ENCODE measurements at places on chromosomes 4 and X.
A peak's percentile ranks its signal among the peaks of the same experiment; 100 is the strongest.

- no peak for DNase-seq
These were observed 17.9 kb upstream of the SLC34A2 start for GRCh38 chr4:25637581-25638220.

- no peak for DNase-seq
These were observed 61.9 kb downstream of the DCTD start for GRCh38 chr4:182855312-182855711.

DNA sequence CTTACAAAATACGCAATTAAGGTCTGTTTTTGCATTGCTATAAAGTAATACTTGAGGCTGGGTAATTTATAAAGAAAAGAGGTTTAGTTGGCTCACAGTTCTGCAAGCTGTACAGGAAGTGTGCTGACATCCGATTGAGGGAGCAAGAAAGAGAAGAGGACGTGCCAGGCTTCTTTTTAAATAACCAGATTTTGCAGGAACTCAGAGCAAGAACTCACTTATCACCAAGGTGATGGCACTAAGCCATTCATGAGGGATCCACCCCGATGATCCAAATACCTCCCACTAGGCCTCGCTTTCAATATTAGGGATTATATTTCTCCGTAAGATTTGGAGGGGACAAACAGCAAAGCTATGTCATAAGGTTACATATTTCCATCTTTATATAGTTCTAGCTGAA, 456.7 kb downstream of the GLUD2 start:
- DNase-seq = peak; percentile 1

DNA sequence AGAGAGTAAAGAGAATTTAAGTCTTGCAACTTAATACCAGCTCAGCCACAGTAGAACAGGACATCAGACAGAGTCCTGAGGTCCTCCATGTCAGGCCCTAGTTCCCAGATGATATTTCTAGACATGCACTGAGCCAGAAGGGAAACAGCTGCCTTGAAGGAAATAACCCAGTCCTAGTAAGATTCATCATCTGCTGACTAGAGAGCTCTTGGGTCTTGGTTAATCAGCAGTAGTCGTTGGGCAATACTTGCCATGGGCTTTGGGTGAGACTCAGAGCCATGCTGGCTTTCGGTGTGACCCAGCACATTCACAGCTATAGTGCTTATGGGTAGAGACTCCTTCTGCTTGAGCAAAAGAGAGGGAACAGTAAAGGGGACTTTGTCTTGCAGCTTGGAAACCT, 379.1 kb downstream of the AR start:
- no peak for DNase-seq

DNA sequence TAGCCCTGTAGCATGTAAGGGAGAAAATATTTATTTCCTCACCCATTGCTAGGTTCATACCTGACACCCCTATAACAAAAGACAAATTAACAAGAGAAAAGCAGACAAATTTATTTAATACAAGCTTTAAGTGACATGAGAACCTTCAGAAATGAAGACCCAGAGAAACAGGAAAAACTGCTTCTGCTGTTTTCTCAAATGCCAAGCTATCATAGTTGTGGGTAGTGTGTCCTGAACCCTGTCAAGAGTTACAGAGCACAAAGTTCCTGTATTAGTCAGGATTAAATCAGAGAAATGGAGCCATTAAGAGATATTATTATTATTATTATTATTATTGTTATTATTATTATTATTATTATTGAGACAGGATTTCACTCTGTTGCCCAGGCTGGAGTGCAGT, 17.5 kb downstream of the CCDC160 start:
- DNase-seq = no peak

- DNase-seq = no peak
These were observed 17.3 kb upstream of the SEL1L3 start for GRCh38 chr4:25879991-25880651.

GRCh38 chr4:113524505-113525186, 236.9 kb downstream of the CAMK2D start:
- no peak for DNase-seq

DNA sequence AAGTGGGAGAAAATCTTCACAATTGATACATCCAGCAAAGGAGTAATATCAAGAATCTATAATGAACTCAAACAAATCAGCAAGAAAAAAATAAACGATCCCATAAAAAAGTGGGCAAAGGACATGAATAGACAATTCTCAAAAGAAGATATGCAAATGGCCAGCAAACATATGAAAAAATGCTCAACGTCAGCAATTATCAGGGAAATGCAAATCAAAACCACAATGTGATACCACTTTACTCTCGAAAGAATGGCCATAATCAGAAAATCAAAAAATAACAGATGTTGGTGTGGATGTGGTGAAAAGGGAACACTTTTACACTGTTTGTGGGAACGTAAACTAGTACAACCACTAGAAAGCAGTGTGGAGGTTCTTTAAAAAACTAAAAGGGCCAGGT, 114.3 kb upstream of the CCSER1 start:
- DNase-seq = no peak

DNA sequence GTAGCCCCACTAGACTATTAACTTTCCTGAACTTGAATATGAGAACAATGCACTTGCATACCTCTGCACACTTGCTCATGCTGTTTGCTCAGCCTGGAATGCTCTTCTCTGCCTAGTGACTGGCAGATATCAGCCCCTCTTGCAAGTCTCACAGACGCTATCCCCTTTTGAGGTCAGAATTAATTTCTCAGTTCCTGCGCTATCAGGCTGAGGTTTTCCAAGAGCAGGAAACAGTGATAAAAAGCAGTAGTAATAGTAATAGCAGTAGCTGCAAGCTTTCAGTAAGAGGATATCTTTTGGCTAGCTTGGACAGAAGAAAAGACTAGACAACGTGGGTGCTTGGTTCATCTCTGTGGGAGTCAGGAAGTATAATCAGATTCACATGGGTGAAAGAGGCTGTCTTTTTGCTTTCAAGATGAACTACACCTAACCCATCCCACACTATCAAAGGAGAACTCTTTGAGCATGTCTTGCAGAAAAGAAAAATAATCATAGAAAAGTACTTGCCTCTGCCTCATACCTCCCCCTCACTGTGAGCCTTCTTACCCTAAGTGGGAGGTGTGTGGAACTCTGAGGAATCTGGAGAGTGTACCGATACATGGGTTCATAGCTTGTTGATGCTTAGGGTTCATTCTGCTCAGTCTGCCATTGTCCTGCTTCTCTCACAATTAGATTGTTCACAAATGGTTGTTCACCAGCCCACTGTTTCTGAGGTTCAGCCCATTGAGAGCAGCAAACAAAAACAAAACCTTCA, 11.3 kb upstream of the DRP2 start:
- DNase-seq = no peak

DNA sequence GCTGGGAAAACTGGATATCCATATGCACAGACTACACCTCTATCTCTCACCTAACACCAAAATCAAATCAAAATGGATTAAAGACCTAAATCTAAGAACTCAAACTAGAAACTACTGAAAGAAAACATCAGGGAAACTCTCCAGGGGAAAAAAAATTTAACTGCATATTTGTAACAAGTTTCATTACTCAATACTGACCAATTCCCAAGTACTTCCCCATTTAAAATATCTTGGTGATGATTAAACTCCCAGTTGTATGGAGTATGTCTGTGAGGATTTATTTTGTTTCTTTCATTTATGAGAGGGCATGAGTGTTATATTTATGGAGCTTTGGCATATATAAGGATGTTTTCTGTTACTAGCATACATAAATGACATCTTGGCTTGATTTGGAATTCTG, 112.3 kb upstream of the IL15 start:
- DNase-seq = no peak

- DNase-seq = no peak
These were observed 47.7 kb downstream of the DDX60L start for GRCh38 chr4:168432419-168433146.

GRCh38 chrX:47030339-47030738, 47.9 kb upstream of the RGN start:
- DNase-seq = peak; percentile 42

DNA sequence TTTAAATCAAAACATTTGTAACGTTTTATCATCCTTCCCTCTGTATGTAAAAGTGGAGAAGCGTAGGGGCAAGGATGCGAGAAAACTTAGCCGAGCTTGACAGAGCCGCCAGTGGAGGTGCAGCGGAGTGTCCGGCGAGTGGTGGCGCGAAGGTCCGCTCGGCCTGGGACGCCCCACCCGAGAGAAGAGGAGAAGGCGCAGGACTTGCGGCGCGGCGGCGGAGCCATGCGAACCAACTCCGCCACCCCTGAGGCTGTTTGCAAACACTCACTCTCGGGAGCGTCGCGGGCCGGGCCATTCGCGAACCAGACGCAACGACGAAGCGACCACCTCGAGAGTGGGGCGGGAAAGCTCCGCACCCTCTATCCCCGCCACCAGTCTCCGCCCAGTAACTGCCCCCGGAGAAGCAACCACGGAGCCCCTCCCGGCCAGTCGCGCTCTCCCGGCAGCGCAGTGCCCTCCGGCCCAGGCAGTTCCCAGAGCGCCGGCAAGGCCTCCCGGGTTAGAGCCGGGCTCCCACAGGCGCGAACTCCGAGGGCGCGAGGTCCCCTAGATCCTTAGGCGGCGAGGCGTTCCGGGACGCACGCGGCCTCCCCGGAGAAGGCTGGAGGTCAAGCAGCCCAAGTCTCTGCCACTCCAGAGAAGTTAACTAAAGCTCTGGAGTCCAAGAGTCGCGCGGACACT, 2.3 kb upstream of the MAB21L2 start:
- DNase-seq = no peak

GRCh38 chrX:115581759-115582615, 21.0 kb downstream of the PLS3 start:
- no peak for DNase-seq

GRCh38 chr4:6450709-6451108, 21.7 kb downstream of the PPP2R2C start:
- no peak for DNase-seq

GRCh38 chrX:6852869-6853268, 294.6 kb upstream of the STS start:
- DNase-seq = peak; percentile 37

- no peak for DNase-seq
These were observed 201.4 kb downstream of the CCNG2 start for GRCh38 chr4:77358315-77358928.

DNA sequence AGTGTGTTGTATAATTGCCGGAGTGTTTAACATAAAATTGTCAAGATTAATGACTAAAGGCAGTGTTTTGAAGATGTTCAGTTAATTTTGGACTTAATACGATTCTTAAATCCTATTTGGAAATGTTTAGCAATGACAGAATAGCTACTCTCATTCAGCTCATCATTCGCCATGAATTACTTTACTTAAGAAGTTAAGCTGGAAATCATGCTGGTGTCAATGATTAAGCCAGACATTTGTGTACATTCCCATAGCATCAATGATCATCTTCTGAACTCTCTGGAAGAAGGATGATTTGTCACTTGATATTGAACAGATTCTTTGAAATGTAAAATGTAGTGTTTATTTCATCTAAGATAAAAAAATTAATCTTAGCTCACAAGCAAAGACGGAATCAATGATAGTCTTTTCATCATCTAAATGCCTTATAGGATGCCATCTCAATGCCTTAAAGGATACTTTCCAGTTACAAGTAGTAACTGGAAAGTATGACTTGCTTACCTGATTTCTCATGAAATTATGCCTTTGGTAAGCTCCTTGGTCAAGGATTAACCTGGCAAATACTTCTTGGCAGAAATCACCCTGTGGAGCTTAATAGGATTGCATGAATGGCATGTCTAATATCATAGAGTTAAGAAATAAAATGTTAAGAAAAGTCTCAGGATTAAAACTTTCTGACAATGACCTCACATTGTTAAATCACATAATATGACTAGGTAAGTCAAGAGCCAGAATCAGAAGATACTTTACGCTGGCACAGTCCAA, 515.5 kb upstream of the AGA start:
- DNase-seq = no peak

DNA sequence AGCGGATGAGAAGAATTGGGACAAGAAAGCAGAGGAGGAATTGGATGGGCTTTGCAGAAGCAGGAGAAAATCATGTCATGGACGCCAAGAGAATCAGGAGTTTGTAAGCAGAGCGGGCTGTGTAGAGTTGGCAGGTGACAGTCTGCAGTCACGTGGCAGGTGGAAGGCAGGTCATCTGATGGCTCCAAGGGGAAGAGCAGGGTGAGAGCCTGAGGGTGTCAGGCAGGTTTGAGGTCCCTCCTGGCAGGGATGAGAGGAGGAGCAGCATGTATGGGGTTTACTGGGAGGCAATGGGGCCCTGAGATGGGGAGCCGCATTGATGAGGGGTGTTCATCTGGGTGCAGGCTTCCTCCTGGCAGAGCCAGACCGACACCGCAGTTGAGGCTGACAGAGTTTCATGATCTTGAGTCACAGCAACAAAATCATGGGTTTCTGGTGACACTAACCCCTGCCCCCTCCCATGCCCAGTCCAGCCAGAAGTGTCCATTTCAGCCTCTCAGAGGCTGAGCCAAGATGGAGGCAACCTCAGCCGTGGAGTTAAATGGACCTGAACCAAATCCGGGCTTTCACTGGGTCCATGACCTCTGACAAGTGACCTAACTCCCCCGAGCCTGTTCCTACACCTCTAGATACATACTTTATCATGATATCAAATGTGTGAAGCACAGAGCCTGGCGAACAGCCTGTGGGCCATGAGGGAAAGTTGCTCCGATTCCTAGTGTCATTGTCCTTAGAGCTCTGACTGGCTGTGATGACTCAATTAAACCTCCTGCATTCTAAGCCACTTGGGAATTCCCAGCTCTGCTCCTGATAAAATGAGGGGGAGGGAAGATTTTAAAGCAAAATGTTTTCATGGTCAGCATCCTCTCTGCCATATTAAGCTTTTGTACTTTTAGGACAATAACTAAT, 36.1 kb downstream of the EVC start:
- DNase-seq = no peak

DNA sequence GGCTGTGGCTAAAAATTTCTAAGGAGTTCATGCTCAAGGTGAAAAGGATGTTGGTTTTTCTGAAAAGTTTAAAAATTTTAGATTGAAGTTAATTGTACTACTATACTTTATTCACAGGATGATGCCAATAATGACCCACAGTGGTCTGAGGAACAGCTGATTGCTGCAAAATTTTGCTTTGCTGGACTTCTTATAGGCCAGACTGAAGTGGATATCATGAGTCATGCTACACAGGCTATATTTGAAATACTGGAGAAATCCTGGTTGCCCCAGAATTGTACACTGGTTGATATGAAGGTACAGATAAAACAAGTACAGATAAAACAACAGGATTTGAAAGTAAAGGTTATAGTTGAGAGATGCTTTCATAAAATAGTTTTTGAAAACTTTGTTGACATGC, 12.2 kb downstream of the PAICS start:
- DNase-seq = no peak

GRCh38 chr4:151329217-151330007, 4.0 kb upstream of the SH3D19 start:
- no peak for DNase-seq

GRCh38 chrX:85493821-85494220, 114.4 kb upstream of the POF1B start:
- DNase-seq = no peak

- DNase-seq = no peak
These were observed 232.4 kb downstream of the LDB2 start for GRCh38 chr4:16665942-16666551.

DNA sequence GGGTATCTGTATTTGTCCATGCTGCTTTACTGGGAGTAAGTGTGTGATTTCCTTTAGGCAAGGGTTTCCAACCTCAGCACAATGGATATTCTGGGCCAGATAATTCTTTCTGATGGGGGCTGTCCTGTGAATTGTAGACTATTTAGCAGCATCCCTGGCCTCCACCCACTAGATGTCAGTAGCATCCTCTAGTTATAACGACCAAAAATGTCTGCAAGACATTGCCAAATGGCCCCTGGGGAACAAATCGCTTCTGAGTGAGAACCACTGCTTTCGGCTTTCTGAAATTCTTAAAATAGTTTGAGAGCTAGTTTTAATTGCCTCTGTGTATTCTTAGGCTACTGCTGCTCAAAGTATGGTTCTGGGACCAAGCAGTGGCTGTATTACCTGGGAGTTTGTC, 81.2 kb upstream of the GPM6B start:
- DNase-seq = no peak
